ENCODE measurements at places on chromosomes 1 and 21.

DNA sequence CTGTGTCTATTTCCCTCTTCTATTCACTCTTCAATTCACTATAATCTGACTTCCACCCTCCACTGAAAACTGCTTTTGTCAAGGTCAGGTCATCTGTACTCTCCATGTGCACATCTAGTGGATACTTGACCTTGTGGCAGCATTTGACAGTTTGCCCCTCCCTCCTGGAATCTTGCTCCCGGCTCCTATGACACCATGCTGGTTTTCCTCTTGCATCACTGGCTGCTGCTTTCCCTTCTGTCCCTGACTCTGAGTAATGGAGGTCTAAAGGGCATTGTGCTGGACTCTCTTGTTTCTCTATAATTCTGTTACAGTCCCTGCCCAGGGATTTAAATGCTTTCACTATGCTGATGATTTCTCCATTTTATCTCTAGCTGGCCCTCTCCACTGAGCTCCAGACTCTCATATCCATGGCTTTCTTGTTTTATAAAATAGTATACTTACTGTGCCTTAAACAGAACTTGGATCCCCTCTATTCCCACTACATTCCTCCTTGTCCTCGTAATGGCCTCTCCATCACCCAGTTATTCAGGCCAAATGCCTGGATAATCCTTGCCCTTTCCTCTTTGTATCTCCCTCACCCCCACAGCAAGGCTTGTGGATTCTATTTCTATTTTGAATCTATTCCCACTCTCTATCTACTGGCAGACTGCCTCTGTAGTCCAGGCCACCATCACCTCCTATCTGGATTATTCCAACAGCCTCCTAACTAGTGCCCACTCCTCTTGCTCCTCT lies 36.8 kb upstream of the PODN start:
- DNase-seq, result no peak

DNA sequence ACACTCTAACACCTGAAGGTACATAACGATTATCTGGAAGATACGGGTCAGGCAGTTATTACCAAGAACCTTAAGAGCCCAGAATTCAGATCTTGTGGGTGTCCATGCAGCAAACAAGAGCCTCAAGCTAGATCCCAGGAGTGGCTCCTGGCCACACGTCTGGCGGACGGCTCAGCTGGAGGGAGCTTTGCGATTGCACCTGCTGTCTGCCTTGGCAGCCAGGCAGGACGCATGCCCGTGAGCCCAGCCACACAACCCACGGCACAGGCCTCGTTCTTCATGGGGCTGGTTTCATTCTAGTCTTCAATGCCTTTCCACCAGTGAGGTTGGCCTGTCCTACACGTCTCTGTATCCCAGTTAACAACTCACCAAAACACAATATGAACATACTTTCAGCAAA lies 5.7 kb downstream of the CCNL2 start:
- no peak for DNase-seq

- no peak for DNase-seq
Measured at GRCh38 chr1:44854970-44855369, 11.9 kb upstream of the PTCH2 start.

GRCh38 chr21:41180752-41181151 lies 12.8 kb downstream of the BACE2 start:
- DNase-seq, result no peak

- no peak for DNase-seq
Measured at GRCh38 chr1:98482611-98483010, 178.9 kb upstream of the SNX7 start.

DNA sequence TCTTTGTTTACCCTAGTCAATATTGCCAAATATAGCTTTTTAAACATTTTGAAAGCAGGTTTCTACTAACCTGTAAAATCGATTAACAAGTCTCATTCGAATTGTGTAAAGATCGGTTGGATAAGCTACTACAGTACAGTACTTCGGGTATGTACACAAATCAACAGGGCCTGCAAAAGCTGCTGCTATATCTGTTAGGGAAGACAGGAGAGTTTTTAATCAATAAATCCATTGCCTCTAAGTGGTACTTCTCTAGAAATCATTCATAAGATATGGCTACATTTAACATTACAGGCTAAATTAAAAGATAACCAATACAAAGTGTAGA lies 34.8 kb upstream of the PSMG1 start:
- no peak for DNase-seq

GRCh38 chr1:24427545-24427862 lies 11.9 kb downstream of the NIPAL3 start:
- no peak for DNase-seq

- no peak for DNase-seq
Measured at GRCh38 chr1:15974855-15975254, 1.0 kb downstream of the ZBTB17 start.

GRCh38 chr1:47830021-47830420 lies 167.2 kb downstream of the TRABD2B start:
- no peak for DNase-seq

GRCh38 chr1:53654216-53655210 lies 84.5 kb downstream of the GLIS1 start:
- no peak for DNase-seq

DNA sequence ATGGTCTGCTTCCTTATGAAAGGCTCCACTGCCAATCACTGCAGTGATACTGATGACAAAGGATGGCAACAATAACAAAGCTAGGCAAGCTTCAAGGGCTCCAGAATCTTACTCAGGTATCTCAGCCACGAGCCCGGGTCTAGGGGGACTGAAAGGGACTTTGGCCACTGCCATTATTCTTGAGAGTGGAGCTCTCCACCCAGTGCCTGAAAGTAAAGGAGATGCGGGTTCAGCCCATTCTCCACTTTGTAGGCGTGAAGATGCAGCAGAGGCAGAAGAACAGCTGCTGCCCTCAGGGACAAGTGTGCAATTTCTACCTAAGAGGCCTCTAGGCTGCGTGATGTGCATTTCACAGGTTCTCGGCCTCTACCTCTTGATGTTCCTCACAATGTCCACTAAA lies 31.4 kb upstream of the SLAMF9 start:
- no peak for DNase-seq

DNA sequence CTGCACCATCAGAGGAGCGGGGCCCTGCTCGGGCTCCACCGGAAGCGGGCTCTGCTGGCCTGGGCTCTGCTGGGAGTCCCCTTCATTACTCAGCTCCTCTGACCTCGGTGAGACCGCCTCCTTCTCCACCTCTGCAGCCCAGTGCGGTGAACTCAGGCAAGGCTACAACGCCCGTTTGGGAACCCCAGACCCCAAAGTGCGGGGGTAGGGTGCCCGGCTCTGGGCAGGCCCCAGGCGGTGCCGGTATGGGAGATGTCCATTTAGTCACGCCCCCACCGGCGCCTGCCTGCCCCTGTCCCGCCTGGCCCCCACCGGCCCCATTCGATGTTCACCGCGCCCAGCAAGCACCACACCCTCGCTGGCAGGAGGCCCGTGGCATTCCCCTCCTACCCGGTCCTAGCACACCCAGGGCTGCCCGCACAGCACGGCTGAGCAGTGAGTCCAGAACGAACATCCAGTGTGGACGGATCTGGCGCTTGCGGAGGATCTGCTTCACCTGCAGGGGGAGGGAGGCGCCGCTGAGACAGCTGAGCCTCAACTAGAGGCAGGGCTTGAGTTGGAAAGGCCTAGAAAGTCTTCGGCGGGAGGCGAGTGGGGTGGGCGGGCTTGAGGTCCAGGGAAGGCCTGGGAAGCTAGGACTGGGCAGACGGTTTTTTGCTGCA lies 10.0 kb downstream of the MAP3K6 start:
- DNase-seq, result no peak

GRCh38 chr1:94092210-94092613 lies 28.7 kb downstream of the ABCA4 start:
- no peak for DNase-seq

GRCh38 chr1:29501227-29501976 lies 265.1 kb downstream of the PTPRU start:
- no peak for DNase-seq

DNA sequence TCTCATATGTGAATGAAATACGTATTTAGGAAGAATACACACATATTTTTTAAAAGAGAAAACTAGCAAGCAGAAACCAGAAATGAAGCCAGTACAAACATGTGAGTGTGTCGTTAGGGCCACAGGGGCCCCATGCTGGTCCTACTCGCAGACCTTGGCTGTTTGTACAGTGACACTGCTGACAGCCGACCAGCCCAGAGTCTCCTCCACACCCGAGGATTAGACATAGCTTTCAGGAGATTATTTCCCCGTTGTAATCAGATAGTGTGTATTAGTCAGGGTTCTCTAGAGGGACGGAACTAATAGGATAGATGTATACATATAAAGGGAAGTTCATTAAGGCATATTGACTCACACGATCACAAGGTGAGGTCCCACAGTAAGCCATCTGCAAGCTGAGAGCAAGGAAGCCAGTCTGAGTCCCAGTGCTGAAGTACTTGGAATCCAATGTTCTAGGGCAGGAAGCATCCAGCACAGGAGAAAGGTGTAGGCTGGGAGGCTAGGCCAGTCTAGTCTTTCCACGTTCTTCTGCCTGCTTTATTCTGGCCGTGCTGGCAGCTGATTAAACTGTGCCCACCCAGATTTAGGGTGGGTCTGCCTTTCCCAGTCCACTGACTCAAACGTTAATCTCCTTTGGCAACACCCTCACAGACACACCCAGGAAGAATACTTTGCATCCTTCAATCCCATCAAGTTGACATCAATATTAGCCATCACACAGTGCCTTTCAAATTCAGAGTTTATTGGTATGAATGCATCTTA lies 51.2 kb downstream of the DIP2A start:
- DNase-seq, result no peak

DNA sequence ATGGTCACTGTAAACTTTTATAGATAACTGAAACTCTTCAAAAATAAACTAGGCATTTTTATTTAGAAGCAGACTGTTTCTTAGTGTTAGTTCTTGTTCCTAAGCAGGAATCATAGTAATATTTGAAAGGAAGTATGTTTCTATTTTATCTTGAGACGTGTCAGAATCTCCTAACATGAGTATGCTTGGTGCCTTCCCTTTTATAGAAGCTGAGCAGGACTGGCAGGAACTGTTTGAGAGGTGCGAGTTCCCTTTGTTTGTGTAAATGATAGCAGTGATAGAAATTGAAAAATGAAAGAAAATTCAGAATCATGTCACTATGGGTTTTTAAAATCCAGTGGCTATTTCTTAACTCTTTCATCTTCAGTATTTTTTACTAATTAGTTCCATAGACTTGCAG lies 56.9 kb downstream of the LRRC8D start:
- DNase-seq, result no peak

DNA sequence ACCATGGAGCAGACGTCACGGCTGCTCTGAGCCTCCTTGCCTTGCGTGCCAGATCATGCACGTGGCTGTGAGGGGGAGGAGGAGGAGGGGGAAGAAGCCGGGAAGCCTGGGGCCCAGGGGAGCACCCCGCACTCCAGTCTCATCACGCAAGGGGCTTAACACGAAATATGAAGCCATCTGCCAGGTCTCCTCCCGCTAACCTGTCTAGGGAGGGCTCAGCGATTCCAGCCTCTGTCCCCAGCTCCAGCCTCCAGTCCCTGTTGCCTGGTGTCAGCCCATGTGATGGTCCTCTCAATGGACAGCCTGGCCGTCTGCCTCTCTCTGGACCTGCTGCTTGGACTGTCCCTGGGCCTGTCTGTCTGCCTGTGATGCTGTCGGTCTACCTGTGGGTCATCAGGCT lies 22.5 kb upstream of the C1QA start:
- no peak for DNase-seq

- DNase-seq, result no peak
Measured at GRCh38 chr1:240646571-240647240, 34.8 kb upstream of the GREM2 start.

GRCh38 chr1:214438075-214438474 lies 113.3 kb downstream of the PTPN14 start:
- DNase-seq, result no peak

DNA sequence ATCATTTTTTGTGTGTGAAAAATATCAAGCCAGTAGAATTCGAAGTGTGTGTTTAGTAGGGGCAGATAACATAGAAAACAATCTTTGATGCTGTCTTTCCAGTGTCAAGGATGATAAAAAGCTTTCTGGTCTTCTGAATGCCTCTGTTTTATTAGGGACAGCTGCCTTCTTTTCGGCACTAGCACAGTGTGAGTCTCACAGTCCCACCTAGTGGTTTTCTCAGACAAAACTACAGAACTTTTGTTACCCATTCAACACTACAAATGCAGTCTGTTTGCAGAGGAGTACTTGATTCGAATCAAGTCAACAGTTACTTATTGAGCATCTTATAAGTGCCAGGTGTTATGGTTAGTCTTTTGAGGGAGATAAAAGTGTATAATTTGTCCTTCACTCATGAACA lies 30.6 kb upstream of the MCOLN3 start:
- no peak for DNase-seq

DNA sequence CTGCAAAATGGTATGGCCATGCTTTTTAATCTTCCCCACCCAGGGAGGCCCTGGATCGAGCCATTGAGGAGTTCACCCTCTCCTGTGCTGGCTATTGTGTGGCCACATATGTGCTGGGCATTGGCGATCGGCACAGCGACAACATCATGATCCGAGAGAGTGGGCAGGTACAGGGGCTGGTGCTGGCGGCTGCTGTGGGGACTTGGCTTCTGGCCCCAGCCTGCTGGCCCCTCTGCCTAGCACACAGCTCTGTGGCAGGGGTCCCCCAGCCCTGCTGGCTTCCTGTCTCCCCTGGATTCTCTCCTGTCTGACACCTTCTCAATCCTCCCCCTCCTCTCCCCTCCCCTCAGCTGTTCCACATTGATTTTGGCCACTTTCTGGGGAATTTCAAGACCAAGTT lies 72.4 kb downstream of the PIK3CD start:
- no peak for DNase-seq

DNA sequence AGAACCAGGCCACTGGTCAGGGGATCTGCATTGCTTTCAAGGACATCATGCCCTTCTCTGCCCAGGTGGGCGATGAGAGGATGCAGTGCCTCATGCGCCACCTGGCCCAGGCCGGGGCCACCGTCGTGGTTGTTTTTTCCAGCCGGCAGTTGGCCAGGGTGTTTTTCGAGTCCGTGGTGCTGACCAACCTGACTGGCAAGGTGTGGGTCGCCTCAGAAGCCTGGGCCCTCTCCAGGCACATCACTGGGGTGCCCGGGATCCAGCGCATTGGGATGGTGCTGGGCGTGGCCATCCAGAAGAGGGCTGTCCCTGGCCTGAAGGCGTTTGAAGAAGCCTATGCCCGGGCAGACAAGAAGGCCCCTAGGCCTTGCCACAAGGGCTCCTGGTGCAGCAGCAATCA lies 5.0 kb upstream of the ZBTB48 start:
- no peak for DNase-seq
